Endodermal cell (in vitro differentiated cells): ENCODE measurements at places on chromosomes 1 and 21. TPM values are rescaled to one million over a fixed set of nuclear protein-coding genes. Genes with fewer than 3 reads are reported as not detected.

The KRTAP10-5 gene
- total RNA-seq, result not detected in 2 replicates

The CD244 gene
- 0.31 and 0.41 TPM in 2 replicates for total RNA-seq

The CA6 gene
- not detected in 3 replicates for total RNA-seq

The ADGRB2 gene
- 11.1 and 13.1 TPM in 2 replicates for total RNA-seq

The CD84 gene
- total RNA-seq, result not detected in 3 replicates

The A3GALT2 gene
- not detected in 3 replicates for total RNA-seq

The TTC24 gene
- total RNA-seq, result not detected in 3 replicates
